ENCODE measurements at places on chromosomes 6 and 20. TPM values are rescaled to one million over a fixed set of nuclear protein-coding genes. Genes with fewer than 3 reads are reported as not detected.

DNA sequence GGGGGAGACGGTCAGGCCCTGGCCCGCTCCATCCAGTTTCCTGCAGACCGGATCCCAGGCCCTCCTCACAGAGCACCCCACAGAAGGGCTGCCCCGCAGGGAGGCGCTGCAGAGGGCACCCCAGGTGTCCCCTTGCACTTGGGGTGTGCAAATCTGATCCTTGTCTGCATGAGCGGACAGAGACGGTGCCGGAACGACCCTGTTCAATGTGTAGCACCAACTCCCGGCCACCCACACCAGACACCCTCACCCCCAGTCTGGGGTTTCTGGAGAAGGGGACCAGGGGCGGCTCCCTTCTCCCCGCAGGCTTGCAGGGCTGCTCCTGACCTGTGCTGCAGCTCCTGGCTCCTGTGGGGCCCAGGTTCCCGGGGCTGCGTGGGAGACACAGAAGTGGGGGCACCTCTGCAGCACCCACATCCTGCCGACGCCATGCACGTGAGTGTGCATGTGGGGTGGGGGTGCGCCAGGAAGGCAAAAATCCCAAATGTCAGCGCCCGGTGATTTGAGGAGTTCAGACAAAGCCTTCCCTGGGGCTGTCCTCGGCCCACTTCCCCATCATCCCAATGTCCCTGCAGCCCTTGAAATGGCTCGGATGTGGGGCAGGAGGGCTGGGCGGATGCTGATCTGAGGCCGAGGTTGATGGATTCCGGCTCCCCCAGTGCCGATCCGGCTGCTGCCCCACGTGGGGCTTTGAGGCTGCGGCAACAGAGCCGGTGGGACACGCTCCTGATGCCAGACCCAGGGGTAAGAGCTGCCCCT, 85.3 kb upstream of the BHLHE23 start:
- no peaks in the 10 kb centered on the region for H3K27me3 ChIP-seq
- peak; percentile 70 for DNase-seq
- no peak overlapping the region for H3K27ac ChIP-seq
- H3K36me3 ChIP-seq = no peaks in the 10 kb centered on the region
- H3K4me1 ChIP-seq = no peaks in the 10 kb centered on the region
- H3K4me3 ChIP-seq = no peak overlapping the region

- peaks cover 3% of the 10 kb centered on the region for H3K4me1 ChIP-seq
- H3K4me3 ChIP-seq = peak overlapping the region; percentile 96
- H3K36me3 ChIP-seq = no peaks in the 10 kb centered on the region
- peak overlapping the region; percentile 94 for H3K27ac ChIP-seq
- no peaks in the 10 kb centered on the region for H3K27me3 ChIP-seq
These were observed 289 bp downstream of the FOXP4 start for GRCh38 chr6:41546475-41546865.

Gene EYA2
- polyA plus RNA-seq = 2.8 TPM

- no peaks in the 10 kb centered on the region for H3K36me3 ChIP-seq
- H3K27me3 ChIP-seq = no peaks in the 10 kb centered on the region
- H3K4me1 ChIP-seq = no peaks in the 10 kb centered on the region
These were observed 6.6 kb downstream of the SULF2 start for GRCh38 chr20:47778398-47779354.

Gene ASIP
- polyA plus RNA-seq = not detected
